Activated T-helper 17 cell treated with anti-CD3 and anti-CD28 coated beads, Interleukin-2, amount 50 U/mL, for 72 hours (primary cell): ENCODE measurements at places on chromosomes 5 and 9. TPM values are rescaled to one million over a fixed set of nuclear protein-coding genes. Genes with fewer than 3 reads are reported as not detected.

Gene BAAT
- 0.08 TPM for total RNA-seq

Gene SIGMAR1
- total RNA-seq, result 75.3 TPM

Gene PDLIM7
- 38.8 TPM for total RNA-seq

Gene CDHR2
- total RNA-seq, result 0.69 TPM

Gene LHX3
- not detected for total RNA-seq

Gene GNE
- total RNA-seq, result 19.3 TPM

Gene NRG2
- total RNA-seq, result 0.48 TPM

Gene CNTNAP3
- not detected for total RNA-seq

Gene SPATA31E1
- not detected for total RNA-seq

Gene STPG3
- total RNA-seq, result not detected

Gene SKP2
- total RNA-seq, result 32.8 TPM

Gene GADD45G
- 11.7 TPM for total RNA-seq

Gene PCDHGC4
- not detected for total RNA-seq
